ENCODE measurements at places on chromosomes 16 and 17.
A peak's percentile ranks its signal among the peaks of the same experiment; 100 is the strongest.

GRCh38 chr16:55045329-55045728 lies 114.7 kb downstream of the IRX5 start:
- no peak for DNase-seq

GRCh38 chr16:53804467-53804866 lies 100.5 kb downstream of the FTO start:
- no peak for DNase-seq

DNA sequence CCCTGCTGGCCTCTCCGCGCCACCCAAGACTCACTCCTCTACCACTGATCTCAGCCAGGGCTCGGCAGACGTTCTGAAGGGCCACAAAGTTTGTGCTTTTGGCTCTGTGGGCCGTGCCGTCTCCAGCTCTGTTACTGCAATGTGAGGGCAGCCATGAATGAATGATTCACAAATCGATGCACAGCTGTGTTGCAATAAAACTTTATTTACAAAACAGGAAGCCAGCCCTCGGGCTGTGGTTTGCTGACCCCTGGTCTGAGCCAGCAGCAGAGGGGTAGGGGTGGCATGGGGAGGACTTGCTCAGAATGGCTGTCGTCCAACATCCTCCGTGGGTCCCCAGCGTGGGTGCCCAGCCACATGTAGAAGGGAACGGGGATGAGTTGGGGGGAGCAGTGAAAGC lies 63.0 kb upstream of the PVALEF start:
- DNase-seq = no peak

DNA sequence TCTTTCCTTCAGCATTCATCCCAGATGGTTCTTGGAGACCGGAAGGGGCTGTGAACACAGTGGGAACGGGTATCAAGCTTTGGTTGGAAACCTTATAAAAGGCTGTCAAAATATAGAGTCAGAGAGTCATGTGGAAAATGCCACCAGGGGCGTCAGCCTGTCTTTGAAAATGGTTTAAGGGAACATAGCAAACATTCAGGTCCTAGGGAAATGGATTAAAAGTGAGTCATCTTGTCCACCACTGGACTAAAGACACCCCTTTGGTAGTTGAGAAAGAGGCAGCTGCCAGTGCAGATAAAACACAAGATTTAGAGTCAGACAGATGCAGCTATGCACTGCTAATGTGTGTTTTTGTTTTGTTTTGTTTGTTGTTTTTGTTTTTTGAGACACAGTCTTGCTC lies 47.8 kb upstream of the BCO1 start:
- peak; percentile 66 for DNase-seq

- peak; percentile 51 for DNase-seq
Measured at GRCh38 chr17:65749479-65749878, 188.0 kb upstream of the AXIN2 start.

- DNase-seq = no peak
Measured at GRCh38 chr17:15184872-15185624, 80.1 kb downstream of the PMP22 start.

DNA sequence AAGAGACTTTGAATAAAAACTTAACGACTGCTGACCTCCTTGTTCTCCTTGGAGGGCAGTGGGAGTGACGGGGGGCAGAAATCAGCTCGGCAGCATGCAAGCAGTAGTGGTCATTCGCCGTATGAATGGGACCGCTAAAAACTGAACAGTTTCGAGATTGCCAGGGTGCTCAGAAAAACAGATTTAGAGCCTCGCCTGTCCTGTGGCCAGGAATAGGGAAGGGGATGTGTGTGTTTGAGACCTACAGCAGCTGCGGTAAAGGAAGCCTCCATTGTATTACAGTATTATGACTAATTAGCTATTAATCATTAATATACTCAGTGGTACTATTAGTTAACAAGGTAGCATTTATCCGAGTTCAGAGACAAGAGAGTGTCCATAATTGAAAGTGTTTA lies 670 bp upstream of the ZNF652 start:
- DNase-seq = no peak

DNA sequence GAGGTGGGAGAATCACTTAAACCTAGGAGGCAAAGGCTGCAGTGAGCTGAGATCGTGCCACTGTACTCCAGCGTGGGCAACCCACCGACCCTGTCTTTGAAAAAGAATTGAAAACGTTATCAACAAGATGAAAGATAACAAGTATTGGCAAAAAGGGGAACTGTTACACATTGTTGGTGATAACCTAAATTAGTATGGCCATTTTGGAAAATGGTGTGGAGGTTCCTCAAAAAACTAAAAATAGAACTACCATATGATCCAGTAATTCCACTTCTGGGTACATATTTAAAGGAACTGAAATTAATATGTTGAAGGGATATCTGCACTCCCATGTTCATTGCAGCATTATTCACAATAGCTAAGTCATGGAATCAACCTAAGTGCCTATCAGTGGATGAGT lies 61.0 kb downstream of the ABHD15 start:
- DNase-seq = no peak

GRCh38 chr17:16980813-16981731 lies 9.2 kb upstream of the TNFRSF13B start:
- no peak for DNase-seq

- DNase-seq = peak; percentile 58
Measured at GRCh38 chr16:1543085-1543896, 9.8 kb downstream of the TMEM204 start.

GRCh38 chr16:26889740-26890139 lies 177.0 kb upstream of the C16orf82 start:
- DNase-seq = peak; percentile 34

GRCh38 chr16:53643474-53643873 lies 60.2 kb downstream of the RPGRIP1L start:
- DNase-seq = no peak

- DNase-seq = peak; percentile 59
Measured at GRCh38 chr16:87392821-87393679, 914 bp downstream of the MAP1LC3B start.

- DNase-seq = no peak
Measured at GRCh38 chr17:15078570-15078969, 186.6 kb downstream of the PMP22 start.

- no peak for DNase-seq
Measured at GRCh38 chr16:78689028-78689427, 589.6 kb downstream of the WWOX start.

- no peak for DNase-seq
Measured at GRCh38 chr16:84925092-84925772, 86.1 kb downstream of the ZDHHC7 start.

- peak; percentile 25 for DNase-seq
Measured at GRCh38 chr17:27760069-27760885, 40.1 kb downstream of the NOS2 start.

DNA sequence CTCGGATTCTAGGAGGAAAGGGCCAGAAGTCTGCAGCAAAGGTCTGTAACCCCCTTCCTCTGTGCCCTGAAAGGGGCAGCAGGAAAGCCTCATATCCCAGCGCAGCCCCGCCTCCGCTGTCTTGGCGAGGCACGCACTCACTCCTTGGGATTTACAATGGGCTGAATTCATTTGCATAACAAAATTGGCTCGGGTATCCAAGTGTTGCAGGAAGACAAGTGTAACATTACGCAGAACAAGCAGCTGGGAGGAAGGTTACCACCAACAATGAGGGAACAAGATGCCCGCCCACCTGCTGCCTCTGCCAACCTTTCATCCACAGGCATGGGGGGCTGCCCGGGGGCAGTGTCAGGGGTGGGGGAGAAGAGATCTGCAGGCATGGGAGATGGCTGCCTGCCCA lies 130.4 kb downstream of the MRM1 start:
- no peak for DNase-seq

DNA sequence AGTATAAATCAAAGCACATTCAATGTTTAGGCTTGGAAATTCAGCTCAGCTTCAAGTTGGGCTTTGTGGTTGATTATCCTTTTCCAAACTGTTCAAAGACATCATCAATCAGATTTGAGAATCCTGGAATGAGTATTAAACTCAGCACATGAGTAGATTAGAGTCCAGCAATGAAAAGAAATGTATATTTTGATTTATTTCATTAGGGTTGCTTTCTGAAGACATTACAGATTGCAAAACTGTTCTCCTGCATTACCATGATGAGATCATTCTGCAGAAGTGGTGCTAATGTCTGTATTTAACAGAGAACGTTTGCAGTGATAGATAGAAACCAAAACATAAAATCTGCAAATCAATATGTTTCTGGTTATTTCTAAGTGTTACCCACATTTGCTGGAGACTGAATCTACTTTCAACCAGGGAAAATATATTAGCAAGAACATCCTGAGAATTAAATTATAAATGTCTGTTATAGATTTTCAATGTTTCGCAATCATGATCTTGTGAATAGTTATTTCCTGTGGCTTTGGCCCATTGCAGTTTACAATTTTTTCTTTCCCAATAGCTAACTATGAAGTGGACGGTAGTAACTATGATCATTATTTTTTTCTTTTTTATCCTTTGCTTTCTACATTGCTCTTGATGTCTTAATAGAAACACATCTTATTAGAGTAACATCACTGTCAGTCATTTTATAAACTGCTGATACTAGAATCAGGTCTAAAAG lies 1125.7 kb upstream of the GOT2 start:
- peak; percentile 36 for DNase-seq

GRCh38 chr16:11978080-11978479 lies 1.5 kb downstream of the SNX29 start:
- no peak for DNase-seq

DNA sequence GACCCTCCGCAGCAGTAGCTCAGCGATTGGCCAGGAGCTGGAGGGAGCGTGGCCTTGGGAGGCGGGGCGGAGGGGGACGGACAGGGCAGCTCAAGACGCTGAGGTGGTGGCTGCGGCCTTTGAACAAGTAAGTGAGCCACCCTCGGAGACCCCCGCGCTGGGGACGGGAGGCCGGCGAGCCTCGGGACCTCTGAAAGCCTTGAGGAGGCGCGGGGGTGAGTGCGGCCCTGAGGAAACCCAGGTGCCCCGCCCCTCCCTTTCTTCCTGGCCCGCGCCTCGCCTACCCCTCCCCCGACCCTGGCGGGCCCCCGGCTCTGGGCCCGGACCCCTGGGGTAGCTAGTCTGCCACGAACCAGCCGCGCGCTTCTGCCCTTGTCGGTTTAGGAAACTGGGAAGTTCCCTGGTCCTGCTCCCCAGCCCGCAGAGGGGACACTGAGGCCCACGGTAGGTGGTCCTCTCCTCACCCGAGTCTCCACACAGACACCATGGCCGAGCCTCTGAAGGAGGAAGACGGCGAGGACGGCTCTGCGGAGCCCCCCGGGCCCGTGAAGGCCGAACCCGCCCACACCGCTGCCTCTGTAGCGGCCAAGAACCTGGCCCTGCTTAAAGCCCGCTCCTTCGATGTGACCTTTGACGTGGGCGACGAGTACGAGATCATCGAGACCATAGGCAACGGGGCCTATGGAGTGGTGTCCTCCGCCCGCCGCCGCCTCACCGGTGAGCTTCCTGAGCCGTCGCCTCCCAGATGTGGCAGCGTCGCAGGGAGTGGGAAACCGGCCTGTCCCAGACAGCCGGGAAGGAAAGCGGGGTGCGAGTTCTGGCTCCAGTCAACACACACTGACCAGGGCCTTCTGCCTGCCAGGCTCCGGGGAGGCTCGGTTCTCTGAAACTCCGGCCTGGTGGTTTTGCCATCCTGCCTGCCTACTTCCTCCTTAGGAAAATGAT lies at the start of gene MAPK7:
TSS of gene MAPK7 (plus strand) at position 83 of the 945 bp plus-strand sequence. CDS start at position 486, 403 bp downstream.
- no peak for DNase-seq

DNA sequence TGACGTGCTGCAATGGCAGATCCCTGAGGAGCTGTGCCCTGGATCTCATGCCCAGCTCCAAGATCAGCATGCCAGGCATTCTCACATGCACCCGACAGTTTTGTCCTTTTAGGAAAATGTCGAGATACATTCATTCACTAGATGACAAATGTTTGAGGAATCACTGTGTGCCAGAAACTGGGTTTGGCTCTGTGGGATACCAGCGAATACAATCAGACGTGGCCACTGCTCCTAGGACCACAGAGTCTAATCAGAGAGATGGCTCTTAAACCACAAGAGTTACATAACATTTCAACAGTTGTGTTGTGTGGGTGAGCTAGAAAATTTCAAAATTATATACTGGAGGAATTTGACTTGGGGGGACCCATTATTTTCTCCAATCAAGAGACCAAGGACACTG lies 579.7 kb downstream of the CDH13 start:
- DNase-seq = no peak

DNA sequence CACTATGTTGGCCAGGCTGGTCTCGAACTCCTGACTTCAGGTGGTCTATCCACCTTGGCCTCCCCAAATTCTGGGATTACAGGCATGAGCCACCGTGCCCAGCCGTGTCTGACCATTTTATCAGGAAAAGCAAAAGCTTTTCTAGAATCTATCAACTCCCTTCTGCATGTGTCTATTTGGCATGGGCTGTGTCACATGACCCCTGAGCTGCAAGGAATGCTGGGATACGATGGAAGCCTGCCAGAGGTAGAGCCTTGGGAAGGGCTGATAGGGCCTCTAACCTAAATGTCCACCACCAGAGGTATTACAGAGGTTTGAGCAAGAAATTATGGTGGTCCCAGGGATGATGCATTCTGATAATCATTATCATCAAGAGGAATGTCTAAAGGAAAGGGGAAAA lies 616.2 kb downstream of the WWOX start:
- no peak for DNase-seq

DNA sequence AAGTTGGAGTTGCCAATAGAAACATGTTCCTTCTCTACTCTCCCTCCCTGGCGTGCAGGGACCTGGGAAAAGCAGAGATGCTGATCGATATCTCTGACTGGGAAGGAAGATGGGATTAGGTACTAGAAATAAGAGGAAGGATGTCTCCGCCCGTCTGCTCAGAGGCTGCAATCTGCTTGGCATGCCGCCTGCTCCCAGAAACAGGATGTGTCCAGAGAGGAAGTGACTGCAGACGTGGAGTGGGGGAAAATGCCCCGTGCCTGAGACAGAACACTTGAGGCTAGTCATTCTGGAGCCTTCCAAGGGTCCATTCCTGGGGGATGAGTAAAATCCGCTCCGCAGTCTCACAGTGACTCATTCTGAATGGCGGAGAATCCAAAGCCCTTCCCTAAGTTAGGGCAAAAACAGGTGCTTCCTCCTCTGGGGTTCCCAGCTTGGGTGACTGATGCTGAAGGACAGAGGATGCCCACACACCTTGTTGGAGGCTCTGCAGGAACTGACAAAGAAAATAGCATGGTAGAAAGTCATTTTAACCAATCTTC lies 45.0 kb upstream of the SMURF2 start:
- DNase-seq = peak; percentile 100

GRCh38 chr16:66651965-66652364 lies 44.6 kb downstream of the CMTM4 start:
- no peak for DNase-seq

DNA sequence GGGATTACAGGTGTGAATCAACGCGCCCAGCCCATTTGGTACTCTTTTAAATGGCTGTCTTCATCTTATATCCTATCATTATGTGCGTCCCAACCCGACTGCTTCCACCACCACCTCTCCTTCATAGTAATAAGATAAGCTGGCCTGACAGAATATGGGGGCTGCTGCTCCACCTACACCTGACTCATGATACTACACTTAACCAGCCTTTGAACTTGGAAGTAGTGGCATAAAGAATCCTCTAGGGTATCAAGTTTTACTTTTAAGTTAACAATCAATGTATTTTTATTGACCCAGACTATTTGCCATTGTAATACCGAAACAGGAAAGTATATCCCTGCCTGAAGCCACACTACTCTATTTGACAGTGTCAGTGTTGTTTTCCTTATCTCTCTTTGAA lies 18.8 kb downstream of the PDZD9 start:
- DNase-seq = no peak
